Mesendoderm (in vitro differentiated cells): ENCODE measurements at places on chromosomes 5 and 9.

GRCh38 chr9:6355728-6356127, 27.6 kb downstream of the TPD52L3 start:
- no peak for DNase-seq

DNA sequence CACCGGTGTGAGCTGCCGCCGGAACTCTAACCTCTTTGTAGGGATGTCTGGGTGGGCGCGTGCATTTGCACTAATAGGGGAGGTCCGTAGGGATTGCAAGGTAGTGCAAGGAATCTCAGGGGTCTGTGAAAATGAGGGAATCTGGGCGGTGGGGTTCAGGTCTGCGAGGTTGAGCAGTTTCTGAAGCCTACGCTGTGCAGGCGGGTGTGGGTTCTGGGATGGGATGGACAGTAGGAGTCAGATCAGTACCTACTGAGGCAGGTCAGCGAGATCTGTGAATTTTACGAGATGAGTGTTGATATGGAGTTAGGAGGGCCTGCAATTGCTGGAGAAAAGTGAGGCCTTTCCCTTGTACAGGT, 856 bp upstream of the ATOSB start:
- no peak for DNase-seq

- DNase-seq: peak; percentile 68
Measured at GRCh38 chr5:111934511-111934910, 177.5 kb upstream of the NREP start.

DNA sequence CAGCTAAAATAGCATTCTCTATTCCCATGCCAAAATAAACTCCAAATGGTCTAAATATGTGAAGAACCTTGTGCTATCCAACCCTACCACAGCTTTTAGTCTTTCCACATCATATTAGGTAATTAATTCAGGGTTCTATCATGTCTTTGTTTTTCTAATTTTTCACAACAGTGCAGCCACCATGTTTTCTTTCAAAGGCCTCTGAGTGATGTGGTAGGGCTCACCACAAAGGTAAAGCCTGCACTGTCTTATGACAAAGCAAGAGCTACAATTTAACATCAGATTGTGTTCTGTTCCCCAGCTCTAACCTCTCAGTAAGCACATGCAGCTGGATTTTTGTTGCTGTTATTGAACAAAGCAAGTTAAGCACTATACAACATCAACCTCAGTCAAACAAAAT, 52.4 kb downstream of the MEF2C start:
- no peak for DNase-seq

DNA sequence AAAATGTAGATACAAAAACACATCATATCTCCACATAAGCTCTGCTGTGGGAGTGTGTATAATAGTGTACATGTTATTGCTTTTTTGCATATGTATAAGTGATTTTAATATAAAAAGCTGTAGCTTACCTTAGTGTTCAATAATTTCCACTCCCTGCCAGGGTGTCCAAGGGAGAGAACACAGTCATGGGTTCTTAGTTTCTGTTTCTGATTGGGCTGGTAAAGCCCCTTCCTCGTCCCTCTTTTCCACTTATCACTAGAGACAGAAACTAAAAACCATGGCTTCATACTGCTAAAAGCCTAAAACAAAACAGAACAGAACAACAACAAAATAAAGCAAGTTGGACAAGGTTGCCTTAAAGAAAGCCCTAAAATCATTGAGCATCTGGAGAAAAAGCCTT, 74.4 kb upstream of the S1PR3 start:
- no peak for DNase-seq

DNA sequence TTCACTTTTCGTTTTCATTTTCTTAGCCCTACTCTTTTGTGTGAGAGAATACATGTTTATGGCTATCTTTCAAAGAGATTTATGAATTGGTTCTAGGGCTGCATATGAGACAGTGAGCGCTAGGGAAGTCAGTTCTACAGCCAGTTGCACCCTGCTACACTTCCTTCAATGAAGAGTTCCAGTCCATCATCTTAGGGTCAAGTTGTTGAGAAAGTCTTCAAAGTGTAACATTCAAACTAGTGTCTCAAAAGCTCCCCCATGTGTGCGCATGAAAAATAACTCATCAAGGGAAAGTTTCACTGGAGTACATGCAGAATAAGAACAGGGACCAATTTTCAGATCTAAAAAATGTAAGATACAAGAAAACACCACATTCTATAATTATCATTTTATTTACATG, 317.2 kb downstream of the DEPDC1B start:
- DNase-seq: peak; percentile 32

GRCh38 chr9:91062281-91062680, 260.7 kb downstream of the SYK start:
- DNase-seq: peak; percentile 52

DNA sequence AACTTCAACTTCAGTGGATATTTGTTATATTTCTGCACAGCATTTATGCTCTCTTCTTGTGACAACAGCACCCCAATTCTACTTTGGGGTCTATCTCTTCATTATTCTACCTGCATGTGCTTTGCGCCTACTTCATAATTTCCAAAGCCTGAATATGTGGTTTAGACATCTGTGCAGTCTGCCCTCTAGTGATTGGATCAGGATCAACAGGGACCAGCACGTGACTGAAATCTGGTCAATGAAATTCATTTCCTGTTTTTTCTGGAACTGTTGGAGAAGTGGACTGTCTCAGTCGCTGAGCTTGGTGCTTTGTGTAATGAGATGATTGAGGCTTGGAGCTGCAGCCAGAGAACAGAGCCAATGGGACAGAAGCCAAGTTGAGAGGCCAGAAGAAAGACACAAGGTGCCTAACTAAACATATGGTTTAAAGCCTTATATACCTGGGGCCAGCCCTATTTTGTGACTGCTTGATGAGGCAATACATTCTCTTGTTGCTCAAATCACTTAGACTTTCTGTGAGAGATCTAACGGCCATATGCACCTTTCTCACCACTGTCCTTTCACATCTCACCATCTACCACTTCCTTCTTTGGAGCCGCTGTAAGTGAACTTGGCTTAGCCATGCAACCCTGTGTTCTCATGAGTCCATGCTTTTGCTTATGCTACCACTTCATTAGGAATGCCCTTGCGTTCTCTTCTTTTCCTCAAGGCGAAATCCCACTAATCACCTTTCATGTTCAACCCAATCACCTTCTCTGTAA, 68.8 kb upstream of the PPP2R2B start:
- peak; percentile 47 for DNase-seq

DNA sequence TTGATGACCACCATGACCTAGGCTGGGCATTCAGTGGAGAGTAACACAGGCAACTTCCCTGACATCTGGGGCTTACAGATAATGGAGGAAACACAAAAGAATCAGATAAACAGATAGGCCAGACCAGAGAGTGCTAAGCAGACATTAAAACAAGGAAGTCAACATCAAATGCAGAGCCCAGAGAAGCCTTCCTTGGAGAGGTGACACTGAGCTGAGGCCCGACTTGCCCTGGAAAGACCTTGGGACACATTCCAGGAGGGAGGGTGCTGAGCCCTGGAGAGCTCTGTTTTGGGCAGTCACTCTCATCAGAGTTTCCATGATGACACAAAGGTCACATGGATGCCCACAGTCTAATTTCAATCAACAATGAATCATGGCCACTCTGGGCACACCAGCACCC, 31.9 kb upstream of the C5orf58 start:
- peak; percentile 76 for DNase-seq

DNA sequence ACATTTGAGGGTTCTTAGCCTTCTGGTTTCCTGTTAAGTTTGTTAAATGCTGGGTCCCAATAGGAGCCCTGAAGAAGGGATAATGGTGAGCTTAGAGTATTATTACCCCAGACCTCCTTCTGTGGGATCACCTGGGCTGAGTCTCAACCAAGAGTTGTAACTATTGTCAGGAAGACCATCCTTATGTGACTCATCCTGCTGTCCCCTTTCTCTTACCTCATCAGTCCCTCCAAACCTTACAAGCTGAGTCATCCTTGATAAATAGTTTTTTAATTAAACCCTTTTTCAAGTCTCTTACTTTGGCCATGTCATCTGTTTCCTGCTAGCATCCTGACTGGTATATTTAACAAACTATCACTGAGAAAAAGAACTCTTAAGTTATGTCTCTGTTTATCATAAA, 502.8 kb downstream of the LRRC70 start:
- peak; percentile 4 for DNase-seq

- DNase-seq: no peak
Measured at GRCh38 chr5:61394078-61394704, 62.1 kb downstream of the ZSWIM6 start.

GRCh38 chr9:79799691-79800335, 228.0 kb downstream of the TLE4 start:
- DNase-seq: no peak

DNA sequence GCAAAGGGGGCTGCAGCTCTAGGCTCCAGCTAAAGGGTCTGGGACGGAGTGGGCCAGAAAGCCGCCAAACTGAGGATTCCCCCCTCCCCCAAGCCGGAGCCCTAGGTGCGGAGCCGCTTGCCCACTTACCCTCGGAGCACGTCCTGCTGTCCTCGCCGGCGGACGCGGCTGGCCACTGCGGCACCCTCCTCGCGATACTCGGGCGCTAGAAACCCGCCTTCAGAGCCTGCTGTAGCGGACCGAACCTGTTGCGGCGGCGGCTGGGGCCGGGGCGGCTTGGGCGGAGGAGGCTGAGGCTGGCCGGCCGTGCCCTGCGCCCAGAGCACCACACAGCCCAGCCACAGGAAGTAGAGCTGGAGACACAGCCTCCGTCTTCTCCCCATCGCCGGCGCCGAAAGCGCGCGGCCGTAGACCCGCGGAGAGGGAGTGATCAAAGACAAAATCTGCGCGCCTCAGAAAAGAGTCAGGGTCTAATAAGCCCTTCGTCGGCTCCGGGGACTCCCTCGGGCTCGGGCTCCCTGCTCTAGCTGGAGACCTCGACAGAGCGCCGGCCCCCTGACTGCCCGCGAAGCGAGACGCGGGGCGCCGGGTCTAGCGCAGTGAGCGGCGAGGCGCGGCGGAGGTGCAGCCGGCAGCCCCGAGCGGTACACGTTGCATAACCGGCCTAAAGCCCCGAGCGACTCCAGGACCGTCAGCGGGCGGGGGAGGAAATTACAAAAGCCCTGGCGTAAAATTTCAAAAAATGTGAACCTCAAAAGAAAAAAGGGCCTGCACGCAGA, 635 bp downstream of the FBN2 start:
- peak; percentile 67 for DNase-seq

- no peak for DNase-seq
Measured at GRCh38 chr5:4735261-4735660, 404.9 kb upstream of the ADAMTS16 start.

GRCh38 chr5:27038476-27038875, at the start of gene CDH9:
Gene CDH9, minus strand, starts transcription at chr5:27038586. Its CDS starts 50,253 bp downstream, at chr5:26988333.
- DNase-seq: peak; percentile 10

DNA sequence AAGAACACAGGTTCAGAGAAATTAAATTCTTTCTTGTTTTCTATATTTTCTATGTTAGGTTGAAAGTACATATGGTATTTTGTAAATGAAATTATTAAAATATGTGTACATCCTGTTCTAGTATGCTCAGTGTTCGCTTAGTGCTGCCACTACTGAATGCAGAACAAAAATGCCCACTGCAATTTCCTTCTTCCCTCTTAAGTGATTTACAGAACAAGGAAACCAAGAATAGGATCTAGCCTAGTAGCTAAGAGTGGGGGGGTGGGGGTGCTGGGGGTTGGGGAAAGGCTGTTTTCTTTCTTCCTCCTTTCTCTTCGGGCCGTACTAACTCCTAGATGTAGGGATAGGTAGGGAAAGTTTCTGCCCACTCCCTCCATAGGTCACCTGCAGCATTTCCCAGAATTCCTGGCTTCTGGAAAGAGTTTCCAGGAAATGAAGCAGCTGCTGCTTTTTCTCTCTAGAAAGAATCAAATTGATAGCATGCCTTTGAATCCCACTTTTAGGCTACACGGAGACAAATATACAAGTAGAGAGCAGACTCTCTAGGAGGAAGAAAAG, 15.7 kb downstream of the SPATA9 start:
- DNase-seq: no peak
